ENCODE measurements at places on chromosomes 7 and 10.
A peak's percentile ranks its signal among the peaks of the same experiment; 100 is the strongest.

- DNase-seq: no peak
Measured at GRCh38 chr7:37336259-37336658, 112.4 kb downstream of the ELMO1 start.

- DNase-seq: no peak
Measured at GRCh38 chr10:43417950-43418768, 9.2 kb upstream of the HNRNPF start.

DNA sequence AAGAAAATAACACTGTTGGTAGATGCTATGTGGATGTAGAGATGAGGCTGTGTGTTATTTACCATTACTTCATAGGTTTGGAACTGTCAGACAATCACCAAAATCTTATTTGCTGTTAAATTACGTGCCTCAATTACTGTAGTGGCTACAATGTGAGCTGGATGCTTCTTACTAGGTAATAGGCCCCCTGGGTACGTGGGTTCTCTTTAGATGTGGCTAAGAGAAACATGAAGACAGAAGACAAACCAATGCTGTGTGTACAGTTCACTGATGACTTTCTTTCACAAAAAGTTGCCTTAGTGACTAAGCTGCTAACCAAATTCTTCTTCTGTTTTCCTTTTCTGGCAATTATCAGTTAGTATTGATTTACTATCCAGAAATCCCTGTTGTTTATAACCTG lies 144.6 kb downstream of the SEMA3E start:
- no peak for DNase-seq

- DNase-seq: no peak
Measured at GRCh38 chr7:112648781-112649180, 141.4 kb downstream of the TMEM168 start.

DNA sequence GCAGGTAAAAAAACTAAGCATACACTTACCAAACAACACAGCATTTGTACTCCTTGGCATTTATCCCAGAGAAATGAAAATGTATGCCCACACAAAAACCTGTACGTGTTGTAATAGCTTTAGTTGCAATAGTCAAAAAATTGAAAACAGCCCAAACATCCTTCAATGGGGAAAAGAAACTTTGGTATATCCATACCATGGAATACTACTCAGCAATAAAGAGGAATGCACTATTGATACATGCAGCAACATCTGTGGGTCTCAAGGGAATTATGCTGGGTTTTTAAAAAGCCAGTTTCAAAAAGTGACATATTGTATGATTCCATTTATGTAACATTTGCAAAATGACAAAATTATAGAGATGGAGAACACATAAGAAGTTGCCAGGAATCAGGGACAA lies 35.4 kb downstream of the DPCD start:
- DNase-seq: no peak

- DNase-seq: no peak
Measured at GRCh38 chr7:84248843-84249242, 54.3 kb upstream of the SEMA3A start.

- DNase-seq: no peak
Measured at GRCh38 chr7:12320241-12320986, 83.3 kb downstream of the VWDE start.

- no peak for DNase-seq
Measured at GRCh38 chr10:13143766-13144165, 17.6 kb upstream of the MCM10 start.

- DNase-seq: no peak
Measured at GRCh38 chr7:30005464-30005863, 15.9 kb upstream of the SCRN1 start.

DNA sequence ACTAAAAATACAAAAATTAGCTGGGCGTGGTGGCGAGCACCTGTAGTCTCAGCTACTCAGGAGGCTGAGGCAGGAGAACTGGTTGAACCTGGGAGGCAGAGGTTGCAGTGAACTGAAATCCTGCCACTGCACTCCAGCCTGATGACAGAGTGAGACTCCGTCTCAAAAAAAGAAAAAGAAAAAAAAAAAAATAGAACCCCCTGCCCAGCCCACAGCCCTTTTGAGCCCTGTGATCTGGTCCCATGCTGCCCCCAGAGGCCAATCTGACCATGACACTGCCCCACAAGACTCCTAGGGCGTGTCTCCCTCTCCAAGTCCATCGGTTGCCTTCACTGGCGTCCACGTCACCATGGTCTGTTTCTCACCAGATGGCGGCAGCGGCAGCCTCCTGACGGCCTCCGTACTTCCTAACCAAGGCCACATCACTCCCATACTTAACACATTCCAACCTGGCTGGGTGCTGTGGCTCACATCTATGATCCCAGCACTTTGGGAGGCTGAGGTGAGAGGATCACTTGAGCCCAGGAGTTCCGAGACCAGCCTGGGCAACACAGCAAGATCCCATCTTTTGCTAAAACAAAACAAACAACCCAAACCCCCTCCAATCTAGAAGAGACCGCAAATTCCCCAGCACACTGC lies 18.0 kb downstream of the STX1A start:
- DNase-seq: peak; percentile 79

All from fibroblast of skin of right biceps (primary cell).